Smooth muscle cell of the pulmonary artery (primary cell): ENCODE measurements at places on chromosomes 11 and 22. TPM values are rescaled to one million over a fixed set of nuclear protein-coding genes. Genes with fewer than 3 reads are reported as not detected.

The ARHGAP20 gene
- total RNA-seq: 3.0 and 6.1 TPM in 2 replicates

The BIRC3 gene
- total RNA-seq: 0.91 and 2.5 TPM in 2 replicates

The MRGPRX1 gene
- total RNA-seq: not detected in 2 replicates

The PPARA gene
- total RNA-seq: 23.5 and 26.7 TPM in 2 replicates

The ARVCF gene
- total RNA-seq: 8.5 and 30.1 TPM in 2 replicates

The SCN3B gene
- 0.03 and 0.07 TPM in 2 replicates for total RNA-seq

The PNPLA5 gene
- not detected in 2 replicates for total RNA-seq
